ENCODE measurements at places on chromosomes 4 and X.

DNA sequence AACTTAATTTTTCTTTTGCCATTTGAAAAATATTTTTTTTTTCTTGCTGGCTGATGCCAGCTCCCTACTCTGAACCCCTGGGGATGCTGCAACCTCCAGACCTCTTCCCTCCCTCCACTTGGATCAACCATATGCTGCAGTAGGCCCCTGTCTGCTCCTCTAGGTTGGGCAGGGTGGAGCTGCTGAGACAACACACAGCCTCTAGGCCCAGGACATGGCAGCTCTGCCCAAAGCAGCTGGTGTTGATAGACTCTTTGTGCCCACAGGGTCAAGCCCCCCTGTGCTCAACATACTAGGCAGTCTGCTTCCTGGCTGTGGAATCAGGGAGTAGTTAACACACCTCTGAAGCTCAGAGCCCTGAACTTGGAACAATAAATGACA lies 19.9 kb upstream of the CLNK start:
- no peak for DNase-seq

DNA sequence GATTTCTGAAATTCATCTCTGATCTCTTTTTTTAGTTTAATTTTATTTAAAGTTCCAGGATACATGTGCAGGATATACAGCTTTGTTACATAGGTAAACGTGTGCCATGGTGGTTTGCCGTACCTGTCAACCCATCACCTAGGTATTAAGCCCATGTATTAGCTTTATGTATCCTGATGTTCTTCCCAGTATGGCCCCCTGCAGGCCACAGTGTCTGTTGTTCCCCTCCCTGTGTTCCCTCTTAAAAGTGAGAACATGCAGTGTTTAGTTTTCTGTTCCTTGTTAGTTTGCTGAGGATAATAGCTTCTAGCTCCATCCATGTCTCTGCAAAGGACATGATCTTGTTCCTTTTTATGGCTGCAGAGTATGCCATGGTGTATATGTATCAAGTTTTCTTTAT lies 153.2 kb downstream of the RAPGEF2 start:
- DNase-seq, result no peak

GRCh38 chr4:90152024-90152423 lies 24.8 kb downstream of the CCSER1 start:
- no peak for DNase-seq

DNA sequence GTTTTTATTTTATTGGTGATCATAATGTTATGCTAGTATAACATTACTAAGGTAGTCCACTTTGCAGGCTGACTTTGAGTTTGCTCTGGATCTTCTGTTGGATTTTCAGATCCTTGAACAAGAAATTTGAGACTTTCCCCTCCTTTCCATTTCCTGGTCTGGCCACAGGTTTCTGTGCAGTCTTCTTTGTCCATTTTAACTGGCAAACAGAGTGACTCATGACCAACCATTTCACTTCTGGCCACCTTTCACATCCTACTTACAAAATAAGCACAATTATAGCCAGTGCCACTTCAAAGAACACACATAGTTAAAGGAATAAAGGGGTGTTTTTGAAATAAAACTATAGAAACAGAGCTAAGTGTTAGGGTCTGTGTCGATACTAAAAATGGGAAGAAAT lies 8.4 kb downstream of the ANK2 start:
- no peak for DNase-seq

GRCh38 chr4:84231539-84232055 lies 267.5 kb downstream of the NKX6-1 start:
- no peak for DNase-seq

DNA sequence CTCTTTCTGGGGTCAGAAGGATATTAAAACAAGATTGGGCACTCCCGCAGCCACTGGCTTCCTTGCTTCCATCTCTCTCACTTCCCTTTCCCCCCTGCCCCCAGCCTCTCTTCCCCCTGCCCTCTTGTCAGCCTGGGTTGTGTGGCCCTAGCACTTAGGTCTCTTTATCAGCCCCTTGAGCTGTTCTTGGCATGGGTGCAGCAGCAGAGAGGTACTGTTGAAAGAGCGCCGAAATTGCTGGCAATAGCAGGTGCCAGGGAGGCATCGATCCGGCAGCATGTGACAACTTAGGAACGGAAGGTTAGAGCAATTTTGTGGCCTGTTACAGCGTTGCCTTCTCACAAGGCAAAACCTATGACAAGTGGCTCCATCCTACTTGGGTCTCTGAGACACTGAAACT lies 333.1 kb upstream of the IGFBP7 start:
- DNase-seq, result no peak

Data from BE2C (cell line).